Fibroblast of lung (primary cell): ENCODE measurements at places on chromosomes 6 and 20. TPM values are rescaled to one million over a fixed set of nuclear protein-coding genes. Genes with fewer than 3 reads are reported as not detected.

DNA sequence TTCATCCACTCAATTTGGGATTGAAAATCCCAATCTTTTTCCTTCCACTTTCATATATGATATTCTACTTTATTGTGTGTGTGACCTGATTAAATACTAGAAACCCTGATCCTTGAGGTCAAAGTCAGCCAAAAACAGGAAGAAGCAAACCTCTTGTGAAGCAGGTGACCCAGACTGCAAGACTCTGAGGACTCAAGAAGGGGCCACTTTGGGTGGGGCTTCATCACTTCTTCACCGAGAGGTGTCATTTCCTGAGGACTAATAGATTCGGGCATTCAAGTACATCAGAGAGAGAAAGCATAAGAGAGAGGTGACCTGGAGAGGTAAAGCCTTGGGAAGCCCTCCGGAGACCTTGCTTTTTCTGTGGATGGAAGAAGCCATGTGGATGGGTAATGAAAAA is 129.0 kb downstream of the CFAP61 start:
- no peaks in the 10 kb centered on the region for H3K4me1 ChIP-seq
- no peak overlapping the region for H3K4me3 ChIP-seq
- DNase-seq = no peak
- no peaks in the 10 kb centered on the region for H3K36me3 ChIP-seq

The POU5F1 gene
- total RNA-seq = under 0.01 TPM in 2 replicates

The SLC16A10 gene
- under 0.01 TPM in 1 of 2 replicates, not detected in the other for total RNA-seq

DNA sequence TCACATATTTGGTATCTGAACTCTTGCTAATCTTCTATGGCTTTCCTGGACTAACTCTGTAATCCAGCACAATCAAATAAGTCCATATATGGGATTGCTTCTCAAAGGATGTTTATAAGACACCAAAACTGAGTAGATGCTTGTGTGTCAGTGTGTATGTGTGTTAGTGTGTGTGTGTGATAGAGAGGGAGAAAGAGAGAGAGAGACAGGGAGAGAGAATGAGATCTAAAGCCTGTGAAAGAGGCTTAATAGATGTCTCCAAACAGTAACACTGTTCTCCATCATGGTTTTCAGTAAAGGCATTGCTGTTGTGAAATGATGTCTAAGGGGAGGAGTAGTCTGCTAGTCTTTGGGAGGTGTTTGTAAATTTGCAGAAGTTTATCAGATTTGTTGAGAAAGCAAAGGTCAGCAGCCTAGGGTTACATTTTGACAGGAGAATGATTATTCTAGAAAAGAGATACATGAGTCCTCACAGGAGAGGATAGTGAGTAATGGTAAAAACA is 73.9 kb upstream of the MLIP start:
- no peaks in the 10 kb centered on the region for H3K36me3 ChIP-seq
- no peak overlapping the region for H3K27ac ChIP-seq
- H3K4me3 ChIP-seq = no peak overlapping the region
- no peaks in the 10 kb centered on the region for H3K4me1 ChIP-seq
- DNase-seq = no peak

GRCh38 chr6:122604676-122605075 is 5.5 kb upstream of the PKIB start:
- no peak overlapping the region for H3K4me3 ChIP-seq
- H3K36me3 ChIP-seq = no peaks in the 10 kb centered on the region
- H3K4me1 ChIP-seq = no peaks in the 10 kb centered on the region
- H3K27me3 ChIP-seq = no peaks in the 10 kb centered on the region

DNA sequence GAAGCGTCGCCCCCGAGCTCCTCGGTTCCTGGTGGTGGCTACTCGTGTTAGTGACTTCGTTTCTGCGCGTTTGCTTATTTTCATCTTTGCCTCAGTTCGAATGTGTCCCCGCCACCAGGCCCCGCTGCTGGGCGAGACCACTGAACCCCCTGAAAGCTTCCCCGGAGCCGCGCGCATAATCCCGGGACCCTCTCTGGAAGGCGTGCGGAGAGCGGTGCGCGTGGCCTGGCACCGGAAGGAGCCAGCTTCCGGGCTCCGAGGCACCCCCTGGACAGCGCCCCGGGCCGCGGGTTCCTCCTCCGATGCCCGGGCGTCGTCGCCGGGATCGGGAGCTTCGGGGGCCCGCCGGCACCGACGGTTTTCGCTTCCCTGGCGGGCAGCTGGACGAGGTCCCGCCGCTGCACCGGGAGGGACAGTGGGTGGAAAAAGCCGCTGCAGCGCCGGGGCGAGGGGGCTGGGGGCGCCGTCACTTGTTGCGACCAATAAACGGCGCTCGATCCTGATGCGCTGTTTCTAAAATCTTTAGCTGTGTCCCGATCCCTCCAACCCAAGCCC is 643 bp upstream of the SLC35D3 start:
- no peak overlapping the region for H3K27ac ChIP-seq
- peaks cover 5% of the 10 kb centered on the region for H3K4me1 ChIP-seq
- H3K36me3 ChIP-seq = no peaks in the 10 kb centered on the region
- H3K4me3 ChIP-seq = peak overlapping the region; percentile 53
- peaks cover 33% of the 10 kb centered on the region for H3K27me3 ChIP-seq

- no peaks in the 10 kb centered on the region for H3K4me1 ChIP-seq
- no peaks in the 10 kb centered on the region for H3K36me3 ChIP-seq
- no peak for DNase-seq
- no peak overlapping the region for H3K4me3 ChIP-seq
- H3K27me3 ChIP-seq = peaks cover 7% of the 10 kb centered on the region
Measured at GRCh38 chr6:50840112-50840810, 21.6 kb downstream of the TFAP2B start.

The CCN6 gene
- total RNA-seq = not detected in 2 replicates

The NKX2-2 gene
- total RNA-seq = not detected in 2 replicates

DNA sequence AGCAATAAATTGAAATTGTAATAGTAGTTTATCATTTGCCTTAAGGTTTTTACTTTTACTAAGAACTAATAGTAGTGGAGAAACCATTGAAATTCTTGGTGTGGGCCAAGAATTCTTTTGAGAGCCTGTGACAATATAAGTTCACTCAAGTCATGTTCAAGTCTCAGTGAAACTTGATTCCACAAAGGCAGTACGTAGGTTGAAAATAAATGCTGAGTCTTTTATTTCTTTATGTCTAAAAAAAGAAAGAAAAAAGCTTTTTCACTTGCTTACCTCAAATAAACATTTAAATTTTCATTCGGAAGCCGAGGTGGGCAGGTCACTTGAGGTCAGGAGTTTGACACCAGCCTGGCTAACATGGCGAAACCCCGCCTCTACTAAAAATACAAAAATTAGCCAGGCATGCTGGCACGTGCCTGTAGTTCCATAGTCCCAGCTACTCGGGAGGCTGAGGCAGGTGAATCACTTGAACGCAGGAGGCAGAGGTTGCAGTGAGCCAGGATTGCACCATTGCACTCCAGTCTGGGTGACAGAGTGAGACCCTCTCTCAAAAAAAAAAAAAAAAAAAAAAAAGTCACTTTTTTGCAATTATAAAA is 57.8 kb upstream of the NELFCD start:
- no peak for DNase-seq
- H3K27ac ChIP-seq = no peak overlapping the region
- peaks cover 5% of the 10 kb centered on the region for H3K27me3 ChIP-seq
- no peaks in the 10 kb centered on the region for H3K36me3 ChIP-seq
- no peaks in the 10 kb centered on the region for H3K4me1 ChIP-seq

- H3K4me1 ChIP-seq = peaks cover 14% of the 10 kb centered on the region
- no peaks in the 10 kb centered on the region for H3K27me3 ChIP-seq
- no peak overlapping the region for H3K27ac ChIP-seq
Measured at GRCh38 chr6:78607189-78607588, 260.2 kb upstream of the IRAK1BP1 start.

GRCh38 chr6:2873643-2874042 is 29.5 kb downstream of the SERPINB9 start:
- H3K27ac ChIP-seq = no peak overlapping the region
- DNase-seq = no peak
- no peaks in the 10 kb centered on the region for H3K36me3 ChIP-seq
- no peaks in the 10 kb centered on the region for H3K27me3 ChIP-seq

DNA sequence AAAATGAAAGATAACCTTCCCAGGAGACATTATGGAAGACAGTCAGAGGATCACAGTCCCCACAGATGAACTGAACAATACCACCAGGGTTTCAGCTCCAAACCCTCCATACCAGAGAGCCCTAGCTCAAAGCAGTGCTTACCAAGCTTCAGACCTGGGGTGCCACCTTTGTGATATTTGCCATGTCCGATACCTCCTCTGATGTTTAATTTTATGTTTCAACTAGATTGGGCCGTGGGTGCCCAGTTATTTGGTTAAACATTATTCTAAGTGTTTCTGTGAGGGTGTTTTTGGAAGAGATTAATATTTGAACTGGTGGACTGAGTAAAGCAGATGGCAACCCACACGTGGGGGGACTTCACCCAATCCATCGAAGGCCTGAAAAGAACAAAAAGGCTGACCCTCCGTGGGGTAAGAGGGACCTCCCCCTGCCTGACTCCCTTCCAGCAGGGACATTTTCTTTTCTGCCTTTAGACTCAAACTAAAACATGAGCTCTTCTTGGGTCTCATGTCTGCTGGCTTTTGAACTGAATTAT is 11.8 kb downstream of the SCML4 start:
- no peaks in the 10 kb centered on the region for H3K36me3 ChIP-seq
- no peak overlapping the region for H3K4me3 ChIP-seq
- no peaks in the 10 kb centered on the region for H3K4me1 ChIP-seq
- DNase-seq = no peak
- H3K27me3 ChIP-seq = peaks cover 10% of the 10 kb centered on the region
- no peak overlapping the region for H3K27ac ChIP-seq

DNA sequence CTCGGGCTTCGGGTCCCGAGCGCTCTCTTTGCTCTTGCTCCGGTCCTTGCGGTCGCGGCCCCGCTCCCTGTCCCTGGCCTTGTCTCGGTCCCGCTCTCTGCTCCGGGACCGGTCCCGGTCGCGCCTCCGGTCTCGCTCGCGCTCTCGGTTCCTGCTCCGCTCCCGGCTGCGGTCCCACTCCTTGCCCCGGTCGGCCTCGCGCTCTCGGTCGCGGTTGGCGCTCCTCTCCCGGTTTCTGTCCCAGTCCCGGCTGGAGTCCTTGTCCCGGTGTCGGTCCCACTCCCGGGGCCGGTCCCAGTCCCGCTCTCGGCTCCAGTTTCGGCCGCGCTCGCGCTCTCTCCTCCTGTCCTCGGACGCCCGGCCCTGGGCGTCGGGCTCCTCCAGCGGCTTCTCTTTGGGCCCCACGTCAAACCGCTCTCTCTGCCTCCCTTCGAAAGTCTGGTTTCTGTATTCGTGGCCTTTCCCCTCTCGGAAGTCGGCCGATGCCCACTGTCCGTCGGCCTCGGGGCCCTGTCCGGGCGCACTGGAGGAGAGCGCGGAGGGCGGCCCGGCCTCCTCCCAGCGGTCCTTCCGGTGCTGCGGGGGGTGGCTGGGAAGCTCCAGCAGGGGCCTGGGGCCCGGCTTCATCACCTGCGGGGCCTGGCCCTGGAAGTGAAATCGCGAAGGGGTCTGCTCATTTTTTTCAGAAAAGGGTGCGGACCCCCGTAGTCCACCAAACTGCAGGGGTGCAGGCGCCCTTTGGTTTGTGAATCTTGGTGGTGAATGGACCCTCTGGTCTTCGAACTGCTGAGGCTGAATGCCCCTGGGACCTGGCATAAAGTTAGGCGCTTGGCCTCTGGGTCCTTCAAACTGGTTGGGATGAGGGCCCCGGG is 17.9 kb upstream of the TCFL5 start:
- H3K4me3 ChIP-seq = no peak overlapping the region
- peaks cover 16% of the 10 kb centered on the region for H3K4me1 ChIP-seq
- DNase-seq = no peak

DNA sequence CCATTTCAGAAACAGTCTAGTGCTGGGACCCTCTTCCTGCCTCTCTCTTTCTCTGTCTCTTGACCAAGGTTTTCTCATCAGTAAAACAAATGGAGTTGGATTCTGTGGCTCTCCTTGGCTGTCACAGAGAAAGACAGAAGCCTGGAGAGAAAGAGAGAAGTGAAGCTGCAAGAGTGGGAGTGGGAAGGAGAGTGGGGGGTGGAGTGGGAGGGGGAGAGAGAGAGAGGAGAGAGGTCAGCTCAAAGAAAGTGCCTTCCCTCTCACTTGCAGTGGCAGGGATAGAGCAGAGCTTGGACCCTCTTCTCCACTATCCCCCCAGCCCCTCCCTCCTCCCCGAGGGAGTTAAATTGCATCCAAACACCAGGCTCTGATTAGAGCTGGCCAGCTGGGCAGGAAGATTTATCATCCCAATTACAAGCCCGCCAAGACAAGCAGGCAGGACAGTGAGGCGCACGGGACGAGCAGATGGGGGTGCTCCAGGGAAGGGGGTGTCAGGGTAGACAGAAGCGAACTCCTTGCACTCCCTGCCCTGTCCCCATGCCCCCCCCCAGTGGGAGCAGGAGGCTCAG is 74.3 kb downstream of the CD40 start:
- H3K4me3 ChIP-seq = no peak overlapping the region
- no peaks in the 10 kb centered on the region for H3K36me3 ChIP-seq
- H3K27me3 ChIP-seq = no peaks in the 10 kb centered on the region

- H3K4me3 ChIP-seq = no peak overlapping the region
- DNase-seq = no peak
- H3K27ac ChIP-seq = no peak overlapping the region
- no peaks in the 10 kb centered on the region for H3K36me3 ChIP-seq
Measured at GRCh38 chr6:40705354-40705753, 118.2 kb upstream of the LRFN2 start.

GRCh38 chr20:19944772-19945459 is 72.2 kb upstream of the NAA20 start:
- no peak overlapping the region for H3K27ac ChIP-seq
- DNase-seq = no peak
- no peak overlapping the region for H3K4me3 ChIP-seq
- no peaks in the 10 kb centered on the region for H3K36me3 ChIP-seq

The TMEM181 gene
- 36.0 and 37.2 TPM in 2 replicates for total RNA-seq

DNA sequence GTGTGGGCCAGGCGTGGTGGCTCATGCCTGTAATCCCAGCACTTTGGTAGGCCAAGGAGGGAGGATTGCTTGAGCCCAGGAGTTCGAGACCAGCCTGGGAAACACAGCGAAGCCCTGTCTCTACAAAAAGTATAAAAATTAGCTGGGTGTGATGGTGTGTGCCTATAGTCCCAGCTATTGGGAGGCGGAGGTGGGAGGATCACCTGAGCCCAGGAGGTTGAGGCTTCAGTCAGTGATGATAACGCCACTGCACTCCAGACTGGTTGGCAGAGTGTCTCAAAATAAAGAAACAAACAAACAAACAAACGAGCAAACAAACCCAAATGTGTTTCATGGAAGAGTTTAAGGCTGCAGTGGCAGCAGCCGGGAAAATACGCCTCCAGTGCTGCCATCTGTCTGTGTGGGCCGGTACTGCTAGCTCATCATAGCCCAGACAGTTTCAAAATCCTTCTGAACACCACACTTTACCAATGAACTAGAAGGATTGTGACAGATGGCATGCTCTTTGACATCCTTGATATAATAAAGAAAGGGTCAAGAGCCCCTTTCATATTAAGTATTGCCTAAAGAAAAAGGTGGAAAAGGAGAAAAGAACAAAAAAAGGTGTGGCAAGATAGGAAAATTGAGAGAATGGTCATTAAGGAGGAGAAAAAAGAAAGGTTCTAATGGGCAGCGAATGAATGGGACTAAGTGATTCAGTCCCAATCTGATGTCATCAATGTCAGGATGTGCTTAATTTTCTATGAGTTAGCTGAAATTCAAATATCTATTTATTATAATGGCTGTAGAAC is 298.6 kb downstream of the SYNE1 start:
- H3K4me1 ChIP-seq = no peaks in the 10 kb centered on the region
- peaks cover 9% of the 10 kb centered on the region for H3K36me3 ChIP-seq
- peak; percentile 36 for DNase-seq
- no peak overlapping the region for H3K4me3 ChIP-seq
- H3K27ac ChIP-seq = no peak overlapping the region
- H3K27me3 ChIP-seq = no peaks in the 10 kb centered on the region

GRCh38 chr6:144898052-144898689 is 613.0 kb downstream of the UTRN start:
- no peak overlapping the region for H3K4me3 ChIP-seq
- H3K27me3 ChIP-seq = no peaks in the 10 kb centered on the region
- peak; percentile 82 for DNase-seq
- no peaks in the 10 kb centered on the region for H3K36me3 ChIP-seq
- peaks cover 3% of the 10 kb centered on the region for H3K4me1 ChIP-seq
